ENCODE measurements at places on chromosomes 11 and 22.

DNA sequence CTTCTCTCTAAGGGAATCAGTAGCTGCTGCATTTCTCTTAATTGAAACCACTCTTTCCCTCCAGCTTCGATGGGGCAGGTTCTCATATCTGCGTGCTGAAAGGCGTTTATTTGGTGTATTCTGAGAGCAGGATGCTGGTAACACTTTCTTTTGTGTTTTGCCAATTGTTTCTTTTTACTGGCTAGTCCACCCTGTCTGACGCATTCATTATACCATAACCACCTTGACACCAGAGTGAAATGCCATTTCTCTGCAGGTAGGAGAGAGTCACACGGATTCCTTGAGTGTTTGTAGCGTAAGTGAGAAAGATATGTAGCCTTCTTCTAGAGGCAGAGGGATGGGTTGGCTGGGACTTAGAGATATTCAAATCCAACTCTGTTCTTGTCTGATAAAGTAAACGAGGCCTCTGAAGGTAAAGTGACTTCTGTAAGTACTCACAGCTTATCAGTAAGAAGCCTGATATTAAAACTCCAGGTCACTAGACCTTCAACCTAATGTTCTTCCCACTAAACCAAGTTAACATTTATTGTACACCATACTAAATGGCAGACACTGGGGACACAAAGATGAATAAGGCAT lies 21.4 kb downstream of the CD44 start:
- DNase-seq, result no peak

GRCh38 chr11:12090061-12090591 lies 20.3 kb upstream of the MICAL2 start:
- DNase-seq, result peak; percentile 80

DNA sequence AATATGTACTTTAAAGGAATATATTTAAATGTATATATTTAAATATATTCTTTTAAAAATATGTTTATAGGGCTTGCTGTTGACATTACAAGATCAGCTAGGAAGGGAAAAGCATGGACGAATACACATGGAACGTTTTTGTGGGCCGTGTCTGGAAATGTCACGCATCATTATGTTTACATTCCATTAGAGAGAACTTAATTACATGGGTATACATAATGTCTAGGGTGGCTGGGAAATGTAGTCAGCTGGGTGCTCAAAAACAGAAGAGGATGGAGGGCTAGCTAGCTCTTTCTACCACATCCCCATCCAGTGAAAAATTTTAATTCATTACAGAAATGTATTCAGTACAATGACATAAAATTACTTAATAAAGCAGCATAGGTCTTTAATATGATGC lies 371.2 kb downstream of the DYNC2H1 start:
- DNase-seq, result no peak

DNA sequence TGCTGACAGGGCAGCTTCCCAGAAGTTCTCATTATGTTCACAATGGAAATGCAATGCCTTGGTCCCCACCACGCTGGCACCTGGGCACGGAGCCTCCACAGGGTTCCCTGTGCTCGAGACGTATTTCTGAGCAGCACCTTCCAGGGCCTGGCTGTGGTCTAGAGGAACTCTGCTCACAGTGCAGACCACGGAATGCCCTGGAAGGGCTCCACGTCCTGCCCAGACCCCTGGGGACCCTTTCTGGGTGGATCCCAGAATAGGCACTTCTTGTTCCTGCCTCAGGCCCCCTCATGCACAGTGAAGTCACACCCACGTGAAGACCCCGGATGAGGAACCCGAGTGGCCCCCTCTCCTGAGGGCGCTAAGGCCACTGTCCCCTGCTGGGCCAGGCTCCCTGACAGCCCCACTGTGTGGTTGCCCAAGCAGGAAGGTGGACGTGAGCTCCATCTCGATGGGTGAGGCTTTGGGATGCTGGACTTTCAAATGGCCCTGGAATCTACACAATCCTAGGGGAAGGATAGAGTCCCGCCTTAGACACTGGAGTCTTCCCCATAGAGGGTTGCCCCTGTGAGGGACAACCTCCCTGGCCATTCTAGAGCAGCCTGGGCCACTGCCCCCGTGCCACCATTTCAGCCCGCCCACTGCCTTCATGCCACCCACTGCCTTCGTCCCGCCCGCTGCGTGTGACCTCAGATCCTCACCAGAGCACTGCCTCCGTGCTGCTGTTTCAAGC lies 1106.8 kb downstream of the BRD1 start:
- DNase-seq, result no peak

DNA sequence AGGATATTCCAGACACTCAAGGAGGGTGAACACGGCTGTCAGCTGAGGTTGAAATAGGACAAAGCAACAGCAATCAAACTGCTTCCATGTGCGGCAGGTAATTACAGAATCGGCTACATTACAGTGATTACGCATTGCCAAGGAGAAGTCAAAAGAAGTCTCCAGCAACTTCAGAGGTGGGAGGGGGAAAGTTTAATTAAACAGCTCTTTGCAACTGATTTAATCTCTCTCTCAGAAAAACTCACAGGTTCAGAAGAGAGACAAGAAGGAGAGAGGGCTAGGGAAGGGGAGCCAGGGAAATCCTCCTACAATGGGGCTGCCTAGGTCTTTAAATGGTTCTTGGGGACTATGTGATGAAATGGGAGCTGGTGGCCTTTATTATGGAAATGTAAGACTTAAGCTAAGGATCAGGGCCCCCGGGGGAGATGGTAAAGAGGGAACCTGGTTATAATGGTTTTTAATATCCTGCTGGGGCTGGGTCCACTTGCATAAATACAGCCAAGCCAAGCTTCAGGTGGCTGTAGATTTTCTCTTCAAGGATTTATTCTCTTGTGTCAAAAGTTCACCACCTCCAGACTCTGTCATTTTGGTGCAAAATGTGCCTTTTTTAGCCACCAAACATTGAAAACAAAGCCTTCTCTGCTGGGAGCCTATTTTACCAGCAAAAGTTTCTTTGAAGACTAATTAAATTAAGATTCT lies 354.7 kb upstream of the NARS2 start:
- no peak for DNase-seq

GRCh38 chr11:99571094-99571493 lies 550.3 kb downstream of the CNTN5 start:
- DNase-seq, result no peak

- DNase-seq, result no peak
These were observed 25.0 kb upstream of the SUSD2 start for GRCh38 chr22:24156141-24156912.

DNA sequence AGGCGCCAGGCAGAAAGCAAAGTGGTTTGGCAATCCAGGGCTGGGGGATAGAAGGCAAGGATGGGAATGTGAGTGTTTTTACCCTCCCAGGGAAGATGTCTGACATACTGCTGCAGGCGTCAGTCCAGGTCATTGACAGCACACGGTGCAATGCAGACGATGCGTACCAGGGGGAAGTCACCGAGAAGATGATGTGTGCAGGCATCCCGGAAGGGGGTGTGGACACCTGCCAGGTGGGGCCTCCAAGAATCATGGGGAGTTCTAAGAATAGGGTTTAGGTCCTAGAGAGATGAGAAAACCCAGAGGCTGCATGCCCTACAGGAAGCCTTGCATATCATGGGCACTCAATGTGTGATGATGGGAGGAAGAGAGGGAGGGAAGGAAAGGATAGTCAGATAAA lies 28.3 kb upstream of the SMIM35 start:
- no peak for DNase-seq

- no peak for DNase-seq
These were observed 38.1 kb downstream of the LRRC32 start for GRCh38 chr11:76632492-76632891.

GRCh38 chr11:19253153-19253745 lies 12.5 kb upstream of the E2F8 start:
- no peak for DNase-seq

- no peak for DNase-seq
These were observed 4.4 kb upstream of the FOXRED2 start for GRCh38 chr22:36510966-36511881.

DNA sequence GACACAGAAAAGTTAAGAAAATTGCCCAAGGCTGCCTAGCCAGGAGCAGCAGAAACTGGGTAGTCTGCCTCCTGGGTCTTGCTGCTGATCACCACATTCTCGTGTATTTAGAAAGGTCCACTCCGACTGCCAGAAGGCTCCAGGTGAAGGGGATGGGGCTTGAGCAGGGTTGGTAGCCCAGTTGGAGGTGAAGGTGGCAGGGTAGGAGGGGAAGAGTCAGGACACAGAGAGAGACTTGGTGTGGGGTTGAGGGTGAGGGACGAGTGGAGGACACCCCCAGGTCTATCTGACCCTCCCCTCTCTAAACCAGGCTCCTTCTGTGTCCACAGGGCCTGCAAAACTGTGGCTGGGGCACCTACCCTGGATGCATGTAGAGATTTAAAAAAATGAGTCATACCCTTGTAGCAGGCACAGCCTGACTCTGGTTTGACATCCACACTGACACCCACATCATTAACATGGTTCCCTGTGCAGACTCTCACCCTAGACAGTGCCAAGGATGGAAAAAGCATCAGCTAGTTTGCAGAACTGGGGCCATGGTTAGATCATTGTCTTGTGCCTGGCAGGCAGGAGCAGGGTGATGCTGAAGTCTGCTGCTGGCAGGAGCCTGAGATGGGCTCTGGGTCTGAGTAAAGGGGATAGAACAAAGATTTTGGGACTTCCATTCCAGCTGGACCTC lies 273.2 kb downstream of the TENM4 start:
- no peak for DNase-seq

DNA sequence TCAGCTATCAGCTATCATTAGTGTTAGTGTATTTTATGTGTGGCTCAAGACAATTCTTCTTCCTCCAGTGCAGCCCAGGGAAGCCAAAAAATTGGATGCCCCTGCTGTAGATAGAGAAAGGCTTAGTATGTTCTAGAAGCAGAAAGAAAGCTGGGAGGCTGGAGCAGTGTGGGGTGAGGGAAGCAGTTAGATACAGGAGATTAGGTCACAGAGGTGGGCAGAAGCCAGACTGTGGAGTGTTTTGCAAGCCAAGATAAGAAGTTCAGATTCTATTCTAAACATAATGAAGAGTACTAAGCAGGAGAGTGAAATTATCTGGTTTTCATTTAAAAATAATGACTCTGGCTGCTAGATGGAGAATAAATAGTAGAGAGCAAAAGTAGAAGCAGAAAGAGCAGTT lies 381.7 kb downstream of the DCDC1 start:
- no peak for DNase-seq

DNA sequence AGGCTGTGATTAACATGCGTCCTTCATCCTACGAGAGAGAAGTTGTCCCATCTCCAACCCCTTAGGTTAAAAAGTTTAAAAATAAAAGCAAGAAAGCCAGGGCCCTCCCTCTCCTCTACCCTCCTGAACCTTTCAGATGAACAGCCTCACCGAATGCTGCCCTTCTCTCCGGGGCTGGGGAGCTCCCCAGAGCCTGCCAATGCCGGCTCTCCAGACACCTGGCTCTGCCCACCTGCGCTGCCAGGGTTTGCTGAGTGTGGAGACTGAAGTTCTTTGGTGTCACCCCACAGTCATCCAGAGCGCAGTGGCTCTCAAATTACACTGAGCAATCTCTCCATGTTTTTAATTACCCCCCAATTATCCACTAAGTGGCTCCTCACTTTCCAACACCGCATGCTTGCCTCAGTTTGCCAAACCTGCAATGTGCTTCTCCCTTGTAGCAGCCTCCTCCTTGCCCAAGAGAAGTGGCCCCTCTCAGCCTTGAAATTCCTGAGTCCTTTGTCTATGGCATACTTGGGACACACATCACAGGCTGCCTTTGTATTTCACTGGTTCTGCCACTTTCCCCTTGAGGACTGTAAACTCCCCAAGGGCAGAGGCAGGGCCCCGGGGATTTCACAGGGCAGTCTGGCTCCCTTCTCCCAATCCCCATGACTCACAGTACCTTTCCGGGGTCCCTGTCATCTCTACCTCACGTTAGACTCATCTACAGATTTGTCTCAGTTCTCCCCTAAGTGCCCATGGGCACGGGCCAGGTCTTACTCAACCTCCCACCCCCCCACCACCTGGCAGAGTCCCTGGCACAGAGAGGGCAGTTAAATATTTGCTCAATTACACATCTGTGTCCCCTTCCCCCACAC lies 2.0 kb downstream of the MYH9 start:
- no peak for DNase-seq

DNA sequence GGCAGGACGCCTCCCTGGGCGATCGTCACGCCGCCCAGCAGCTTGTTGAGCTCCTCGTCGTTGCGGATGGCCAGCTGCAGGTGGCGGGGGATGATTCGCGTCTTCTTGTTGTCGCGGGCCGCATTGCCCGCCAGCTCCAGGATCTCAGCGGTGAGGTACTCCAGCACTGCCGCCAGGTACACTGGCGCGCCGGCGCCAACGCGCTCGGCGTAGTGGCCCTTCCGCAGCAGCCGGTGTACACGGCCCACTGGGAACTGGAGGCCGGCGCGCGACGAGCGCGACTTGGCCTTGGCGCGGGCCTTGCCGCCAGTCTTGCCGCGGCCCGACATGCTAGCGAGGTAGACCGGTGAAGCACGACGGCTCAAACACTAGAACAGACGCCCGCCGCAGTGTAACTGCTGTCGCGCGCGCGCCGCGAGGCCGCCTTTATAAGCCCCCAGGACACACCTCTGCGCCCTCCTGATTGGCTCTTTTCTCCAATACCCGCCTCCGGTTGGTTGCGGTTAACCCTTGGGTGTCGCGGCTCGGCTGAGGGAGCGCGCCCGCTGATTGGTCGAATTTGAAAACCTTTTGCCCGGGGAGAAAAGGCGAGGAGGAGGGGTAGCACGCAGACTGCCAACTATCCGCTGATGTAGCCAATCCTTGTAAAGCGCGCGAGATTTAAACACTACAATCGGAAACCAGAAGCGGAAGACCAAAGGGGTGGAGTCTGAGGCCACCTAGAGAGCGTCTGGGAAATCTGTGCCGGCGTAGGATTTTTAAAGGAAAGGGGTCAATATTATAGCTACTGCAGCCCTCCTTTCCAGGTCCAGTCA lies 6.4 kb downstream of the DPAGT1 start:
- peak; percentile 94 for DNase-seq

GRCh38 chr11:94641167-94641761 lies 74.1 kb downstream of the PIWIL4 start:
- no peak for DNase-seq

DNA sequence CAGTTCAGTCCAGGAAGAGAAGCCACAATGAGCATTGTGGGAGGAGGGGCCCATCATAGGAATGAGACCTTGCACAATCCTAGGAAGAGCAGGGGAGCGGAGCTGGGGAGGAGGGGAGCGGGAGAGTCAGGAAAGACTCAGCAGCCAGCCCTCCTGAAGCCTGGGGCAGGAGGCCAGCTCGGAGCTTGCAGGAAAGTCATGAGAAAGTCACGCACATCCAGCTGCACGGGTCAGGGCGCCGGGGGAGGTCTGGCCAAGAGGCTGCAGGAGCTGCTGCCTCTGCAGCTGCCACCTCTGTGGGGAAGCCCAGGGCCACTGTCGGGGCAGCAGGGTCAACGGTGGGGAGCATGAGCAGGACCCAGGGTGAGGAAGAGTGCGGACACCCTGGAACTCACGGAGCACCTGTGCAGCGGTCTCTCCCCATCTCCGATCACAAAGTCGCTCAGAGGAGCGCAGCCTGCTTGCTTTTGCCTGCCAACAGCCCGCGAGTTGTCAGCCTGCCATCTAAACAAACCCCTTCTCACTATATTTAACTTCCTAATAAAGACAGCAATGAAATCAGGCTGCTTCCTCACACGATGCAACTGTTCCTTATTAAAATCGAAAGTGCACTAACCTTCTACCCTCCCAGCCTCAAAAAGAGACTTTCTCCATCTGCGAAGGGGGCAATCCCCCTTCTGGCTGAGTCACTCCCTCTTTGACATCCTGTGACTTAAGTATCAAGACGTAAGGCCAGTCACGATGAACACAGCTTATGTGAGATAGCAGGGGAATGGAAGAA lies 52.9 kb upstream of the RTL6 start:
- peak; percentile 49 for DNase-seq
